ENCODE measurements at places on chromosomes 5 and 9. TPM values are rescaled to one million over a fixed set of nuclear protein-coding genes. Genes with fewer than 3 reads are reported as not detected.

The RGS7BP gene
- not detected for total RNA-seq

The DPM2 gene
- total RNA-seq: 20.5 TPM

The NSUN2 gene
- total RNA-seq: 43.7 TPM

The SPINK7 gene
- 0.47 TPM for total RNA-seq

The DMRTA1 gene
- total RNA-seq: 0.84 TPM

The CTSL gene
- total RNA-seq: 124 TPM
